ENCODE measurements at places on chromosomes 11 and 22.

DNA sequence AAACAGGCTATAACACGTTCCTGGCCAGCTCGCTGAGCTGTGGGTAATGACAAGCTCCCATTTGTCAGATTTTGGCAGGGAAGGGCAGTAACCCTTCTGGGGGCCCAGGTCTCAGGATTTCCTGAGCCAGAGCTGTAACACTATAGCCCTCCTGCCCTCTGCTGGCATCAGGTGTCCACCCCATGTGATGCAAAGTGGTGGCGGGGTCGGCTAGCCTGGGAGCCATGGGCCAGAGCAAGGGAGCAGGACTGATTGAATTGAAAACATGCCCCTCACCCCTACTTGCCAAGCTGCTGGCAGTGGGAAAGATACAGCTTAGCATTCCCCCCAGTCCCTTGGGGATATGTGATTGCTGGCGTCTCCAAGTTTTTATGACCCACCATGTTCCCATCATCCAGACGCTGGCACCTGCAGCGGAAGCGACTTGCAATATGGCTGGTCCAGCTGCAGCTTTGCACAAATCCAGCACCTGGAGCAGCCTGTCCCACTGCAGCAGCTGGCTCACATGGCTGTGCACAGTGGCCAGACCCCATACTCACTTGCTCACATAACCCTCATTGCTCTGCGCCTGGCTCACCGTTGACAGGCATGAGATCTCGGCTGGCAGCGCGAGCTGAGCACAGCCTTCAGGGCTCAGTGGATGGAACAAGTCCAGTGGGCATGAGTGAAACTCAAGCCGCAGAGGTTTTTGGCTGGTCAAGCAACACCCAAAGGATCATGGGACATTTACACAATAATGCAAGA is 1147.8 kb downstream of the JRKL start:
- DNase-seq = peak; percentile 2

- DNase-seq = no peak
Observed at GRCh38 chr22:37100589-37101127, 8.9 kb downstream of the TMPRSS6 start.

DNA sequence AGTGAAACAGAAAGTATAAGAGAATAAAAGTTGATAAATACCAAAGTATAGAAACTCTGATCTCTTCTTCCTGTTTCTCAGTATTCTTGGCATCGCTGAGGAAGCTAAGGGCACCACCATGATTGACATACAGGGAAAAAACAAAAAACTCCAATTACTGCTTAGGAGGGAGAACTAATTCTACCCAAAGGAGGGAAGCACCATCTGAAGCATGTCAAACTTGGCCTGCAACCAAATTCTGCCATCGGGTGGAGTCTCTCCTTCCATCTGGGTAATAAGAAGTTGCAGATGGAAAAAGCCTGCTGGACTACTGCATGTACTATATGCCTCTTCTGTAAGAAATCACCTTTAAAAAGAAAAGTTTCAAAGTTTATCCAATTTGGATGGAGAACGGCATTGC is 30.5 kb upstream of the PPP2R1B start:
- DNase-seq = no peak

GRCh38 chr22:39155421-39155820 is 2.9 kb upstream of the CBX7 start:
- DNase-seq = no peak

GRCh38 chr22:27723708-27724107 is 77.8 kb downstream of the MN1 start:
- no peak for DNase-seq

- DNase-seq = no peak
Observed at GRCh38 chr11:104772806-104773241, 125.4 kb downstream of the CASP12 start.

DNA sequence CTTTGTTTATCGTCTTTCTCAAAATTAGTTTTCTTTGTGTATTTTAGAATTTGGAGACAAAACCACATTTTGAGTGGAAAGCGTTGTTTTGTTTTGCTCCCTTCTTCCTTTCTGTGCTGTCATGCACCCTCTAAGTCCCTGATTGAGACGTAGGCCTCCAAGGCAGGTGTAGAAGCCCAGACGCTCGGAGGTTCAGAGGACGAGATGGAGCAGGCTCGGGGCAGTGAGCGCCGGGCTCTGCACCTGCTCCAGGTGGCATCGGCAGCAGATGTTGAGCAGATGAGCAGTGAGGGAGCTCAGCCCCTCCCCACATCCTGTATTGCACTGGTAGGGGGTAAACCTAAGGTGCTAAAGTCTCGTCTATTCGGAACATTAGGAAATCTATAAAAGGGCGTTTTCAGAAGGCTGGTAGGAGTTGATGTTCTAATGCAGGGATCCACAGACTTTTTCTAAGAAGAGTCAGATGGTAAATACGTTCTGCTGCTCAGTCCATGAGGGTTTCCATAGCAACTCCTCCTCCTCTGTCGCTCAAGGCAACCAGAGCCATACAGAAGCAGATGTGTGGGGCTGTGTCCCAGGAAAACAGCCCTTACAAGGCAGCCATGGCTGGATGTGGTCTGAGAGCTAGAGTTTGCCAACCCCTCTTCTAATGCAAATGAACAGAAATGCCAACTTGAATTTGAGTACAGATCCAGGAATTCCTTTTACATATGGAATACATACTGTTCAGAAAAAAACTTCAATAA is 724.2 kb downstream of the BRD1 start:
- no peak for DNase-seq

DNA sequence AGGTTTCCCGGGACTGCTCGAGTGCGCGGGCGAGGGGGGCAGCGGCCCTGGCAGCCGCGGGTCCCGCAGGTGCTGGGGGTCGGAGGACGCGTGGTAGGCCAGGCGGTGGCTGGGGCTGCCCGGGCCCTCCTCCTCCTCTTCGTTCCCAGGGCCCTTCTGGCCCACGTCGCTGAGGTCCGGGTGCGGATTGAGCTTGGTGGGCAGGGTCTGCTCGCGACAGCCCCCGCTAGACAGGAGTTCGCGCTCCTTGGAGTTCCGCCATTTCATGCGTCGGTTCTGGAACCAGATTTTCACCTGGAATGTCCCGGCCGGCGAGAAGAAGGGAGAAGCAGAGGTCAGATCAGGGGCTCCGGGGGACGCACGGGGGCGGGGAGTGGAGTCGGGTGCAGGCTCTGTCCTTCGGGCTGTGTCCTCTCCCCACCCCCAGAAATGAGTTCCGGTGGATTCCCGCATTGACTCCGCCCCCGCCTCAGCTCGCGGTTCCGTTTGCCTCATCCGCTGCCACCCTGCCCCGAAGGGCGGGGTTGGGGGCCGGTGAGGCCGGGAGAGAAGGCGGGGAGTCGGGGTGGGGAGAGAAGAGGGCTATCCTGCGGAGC is 3.9 kb downstream of the DBX1 start:
- peak; percentile 34 for DNase-seq

- no peak for DNase-seq
Observed at GRCh38 chr11:119692540-119692820, 36.5 kb downstream of the NECTIN1 start.

- no peak for DNase-seq
Observed at GRCh38 chr11:76610371-76610770, 60.2 kb downstream of the LRRC32 start.

DNA sequence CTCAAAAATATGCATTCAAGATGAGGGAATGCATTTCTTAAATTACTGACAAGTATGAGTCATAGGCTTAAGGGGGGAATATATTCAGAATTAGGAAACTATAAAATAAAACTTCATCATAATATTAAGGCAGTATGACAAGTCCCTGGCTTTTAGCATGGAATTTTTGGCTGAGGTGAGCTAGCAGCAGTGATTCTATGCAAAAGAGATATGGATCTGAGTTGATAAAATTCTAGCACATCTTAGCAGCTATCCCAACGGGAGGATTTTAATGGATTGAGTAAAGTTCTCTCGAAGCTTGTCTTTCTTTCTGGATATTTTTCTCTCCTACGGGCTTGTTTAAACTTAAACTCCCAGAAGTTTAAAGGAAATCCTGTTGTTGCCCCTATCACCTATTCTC is 1.2 kb downstream of the OR51Q1 start:
- no peak for DNase-seq

- DNase-seq = no peak
Observed at GRCh38 chr22:25722223-25722622, 19.8 kb upstream of the MYO18B start.

- DNase-seq = no peak
Observed at GRCh38 chr22:26483043-26483438, 542 bp downstream of the HPS4 start.

GRCh38 chr11:131108760-131109159 is 192.5 kb upstream of the SNX19 start:
- no peak for DNase-seq

DNA sequence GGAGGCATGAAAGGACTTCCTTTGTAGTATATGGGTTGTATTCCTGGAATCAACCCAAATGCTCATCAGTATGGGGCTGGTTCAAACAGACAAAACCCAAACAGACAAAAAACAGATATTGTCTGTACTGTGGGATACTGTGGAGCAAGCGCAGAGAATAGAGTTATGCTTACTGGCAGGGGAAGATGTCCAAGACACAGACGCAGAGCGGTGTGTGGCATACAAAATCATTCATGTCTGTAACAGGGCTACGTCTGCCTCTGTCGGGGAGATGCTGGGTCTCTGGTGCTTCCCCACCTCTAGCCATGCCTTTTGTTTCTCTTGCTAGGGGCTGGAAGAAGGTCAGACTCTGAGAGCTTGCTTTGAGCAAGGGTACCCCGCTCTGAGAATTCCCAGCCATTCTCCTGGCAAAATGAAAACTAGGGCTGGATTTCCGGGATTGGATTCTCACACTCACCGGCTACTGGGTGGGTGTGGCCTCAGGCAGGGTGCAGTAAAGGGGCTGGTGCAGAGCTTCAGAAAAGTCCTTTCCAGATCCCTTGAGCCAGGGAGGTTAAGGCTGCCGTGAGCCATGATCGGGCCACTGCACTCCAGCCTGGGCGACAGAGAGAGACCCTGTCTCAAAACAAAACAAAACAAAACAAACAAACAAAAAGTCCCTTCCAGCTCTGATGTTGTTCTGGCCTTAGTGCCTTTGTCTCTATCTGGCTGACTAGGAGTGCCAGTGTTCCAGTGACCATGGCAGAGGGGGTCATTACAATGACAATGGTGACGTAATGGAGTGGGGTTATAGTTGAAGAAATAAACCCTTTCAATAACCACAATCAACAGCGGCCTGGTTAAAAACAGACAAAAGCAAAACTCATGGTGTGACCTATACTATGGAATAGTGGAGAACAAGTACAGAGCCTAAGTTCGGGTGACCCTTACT is 2.9 kb upstream of the ABCC8 start:
- peak; percentile 80 for DNase-seq

DNA sequence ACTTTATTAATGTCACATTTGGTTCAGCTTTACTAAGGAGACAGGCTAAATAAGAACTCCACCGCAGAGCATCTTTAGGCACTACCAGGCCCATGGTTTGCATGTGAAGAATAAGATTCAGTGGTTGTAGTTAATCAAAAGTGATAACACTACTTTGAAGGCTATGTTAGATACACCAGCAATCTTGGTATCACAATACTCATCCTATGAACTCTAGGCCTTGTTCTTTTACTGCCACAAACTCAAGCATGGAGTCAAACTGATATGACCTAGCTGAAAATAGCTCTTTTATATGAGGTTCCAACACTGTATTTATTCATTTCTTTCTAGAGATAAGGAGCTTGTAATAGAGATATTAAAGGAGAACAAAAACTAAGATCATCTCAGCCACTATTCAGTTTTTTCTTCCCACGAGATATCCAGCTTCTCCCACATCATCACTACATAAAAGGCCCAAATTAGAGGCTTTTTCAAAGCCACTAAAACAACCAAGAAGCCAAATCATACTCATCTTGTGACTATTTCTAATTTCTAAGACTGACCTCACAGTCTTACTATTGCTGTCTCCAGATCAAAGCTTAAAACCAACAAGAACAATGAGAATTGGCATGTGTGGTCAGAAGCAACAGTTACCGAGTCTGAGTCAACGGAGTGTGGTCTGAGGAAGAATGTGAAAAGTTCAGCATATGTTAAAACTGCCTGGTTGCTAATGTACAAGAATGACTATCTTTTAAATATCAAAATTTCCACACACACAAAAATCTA is 25.1 kb upstream of the GUCY1A2 start:
- DNase-seq = no peak

DNA sequence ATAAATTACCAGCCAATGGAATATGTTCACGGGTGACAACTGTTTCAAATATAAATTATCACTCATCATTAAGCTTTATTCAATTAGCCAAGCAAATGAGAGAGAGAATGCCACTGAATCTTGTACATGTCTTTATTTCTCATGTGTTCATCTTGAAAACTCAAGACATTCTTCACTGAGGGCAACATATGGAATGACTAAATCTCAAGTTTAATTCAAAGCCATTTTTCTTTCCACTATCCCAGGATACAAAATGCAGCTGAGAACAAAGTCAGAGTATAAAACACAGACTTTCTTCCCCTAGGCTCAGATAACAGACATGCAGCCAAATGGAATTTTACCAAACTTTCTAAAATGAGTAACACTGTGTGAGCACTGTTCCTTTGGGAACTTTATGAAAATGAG is 12.1 kb upstream of the BBOX1 start:
- no peak for DNase-seq

DNA sequence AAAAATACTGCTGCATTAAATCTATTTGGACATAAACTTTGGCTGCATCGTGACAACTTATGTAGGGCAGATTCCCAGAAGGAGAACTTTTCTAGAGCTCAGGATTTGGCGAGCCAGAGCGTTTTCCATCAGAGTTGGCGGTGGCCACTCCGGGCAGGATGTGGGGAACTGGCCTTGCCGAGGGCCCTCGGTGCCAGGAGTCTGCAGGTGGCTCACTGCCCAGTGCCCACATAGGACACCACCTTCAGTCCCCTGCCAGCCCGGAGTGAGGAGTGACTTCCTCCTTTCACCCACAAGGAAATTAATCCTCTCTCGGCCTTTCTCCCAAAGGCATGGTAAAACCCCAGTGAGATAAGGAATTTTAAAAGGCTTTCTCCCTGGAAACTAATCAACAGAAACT is 1.6 kb upstream of the LGALS2 start:
- no peak for DNase-seq

DNA sequence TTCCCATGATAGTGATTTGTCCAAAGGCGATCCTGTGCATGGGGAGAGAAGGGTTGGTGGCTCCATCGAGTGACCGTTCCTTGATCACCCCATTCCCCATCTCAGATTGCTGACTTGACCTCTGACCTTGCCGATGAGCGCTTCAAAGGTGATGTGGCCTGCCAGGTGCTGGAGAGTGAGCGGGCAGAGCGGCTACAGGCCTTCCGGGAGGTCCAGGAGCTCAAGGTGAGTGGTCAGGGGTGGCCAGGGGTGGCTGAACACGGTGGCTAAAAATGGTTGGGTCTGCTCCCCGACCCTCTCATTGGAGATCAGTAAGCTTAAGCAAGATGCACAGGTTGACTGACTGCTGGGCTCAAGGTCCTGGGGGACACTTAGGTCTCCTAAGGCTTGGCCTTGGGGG is 148.7 kb downstream of the MYO18B start:
- no peak for DNase-seq

GRCh38 chr11:1120532-1121330 is 37.0 kb upstream of the MUC5AC start:
- DNase-seq = no peak

DNA sequence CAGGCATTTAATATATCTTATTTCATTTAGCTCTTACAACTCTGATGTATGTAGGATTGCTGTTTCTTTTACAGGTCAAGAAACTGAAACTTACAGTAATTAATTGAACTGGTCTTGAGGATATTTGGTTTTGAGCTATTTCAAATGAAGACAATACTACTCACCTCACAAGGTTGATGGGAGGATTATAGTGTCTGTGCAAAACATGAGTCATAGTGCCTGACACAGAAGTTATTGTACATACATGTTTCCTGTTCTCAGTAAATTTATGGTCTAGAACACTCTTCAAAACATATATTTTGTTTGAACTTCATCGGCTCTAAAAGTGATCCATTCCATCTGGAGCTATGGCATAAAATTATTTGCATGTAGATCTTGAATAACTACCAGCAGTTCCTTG is 61.9 kb downstream of the CECR2 start:
- DNase-seq = no peak

Data from nephron progenitor cell (in vitro differentiated cells).